Thyroid gland (tissue), 4 donors: ENCODE measurements at places on chromosomes 4 and X. TPM values are rescaled to one million over a fixed set of nuclear protein-coding genes. Genes with fewer than 3 reads are reported as not detected.

GRCh38 chr4:3531318-3531878, 824 bp downstream of the LRPAP1 start:
- H3K36me3 ChIP-seq: no peaks in the 10 kb centered on the region
- peaks cover 20% of the 10 kb centered on the region for H3K4me1 ChIP-seq
- no peak for DNase-seq

The RPS6KA6 gene
- total RNA-seq: 24.0 TPM

The PLP1 gene
- 0.33 TPM for total RNA-seq

- no peak for DNase-seq
- no peak overlapping the region for H3K27ac ChIP-seq
- H3K36me3 ChIP-seq: no peaks in the 10 kb centered on the region
- H3K27me3 ChIP-seq: no peaks in the 10 kb centered on the region
- no peak overlapping the region for H3K4me3 ChIP-seq
These were observed 287.9 kb upstream of the NOCT start for GRCh38 chr4:138727731-138728130.

GRCh38 chrX:9682456-9682855, 83.2 kb downstream of the GPR143 start:
- no peaks in the 10 kb centered on the region for H3K4me1 ChIP-seq
- H3K4me3 ChIP-seq: no peak overlapping the region
- H3K27me3 ChIP-seq: no peaks in the 10 kb centered on the region
- no peak for DNase-seq

DNA sequence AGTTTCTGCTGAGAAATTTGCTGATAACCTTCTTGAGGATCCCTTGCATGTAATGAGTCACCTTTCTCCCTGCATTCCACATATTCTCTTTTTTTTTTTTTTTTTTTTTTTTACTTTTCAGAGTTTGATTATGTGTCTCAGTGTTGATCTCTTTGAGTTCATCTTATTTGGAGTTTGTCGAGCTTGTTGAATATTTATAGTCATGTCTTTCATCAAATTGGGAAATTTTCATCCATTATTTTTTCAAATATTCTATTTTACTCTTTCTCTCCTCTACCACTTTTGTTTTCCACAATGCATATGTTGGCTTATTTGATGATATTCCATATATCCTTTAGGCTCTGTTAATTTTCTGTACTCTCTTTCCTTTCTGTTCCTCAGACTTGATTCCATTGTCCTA, 136.1 kb downstream of the MAD2L1 start:
- H3K4me1 ChIP-seq: no peaks in the 10 kb centered on the region
- H3K27ac ChIP-seq: no peak overlapping the region
- no peaks in the 10 kb centered on the region for H3K36me3 ChIP-seq
- DNase-seq: no peak

DNA sequence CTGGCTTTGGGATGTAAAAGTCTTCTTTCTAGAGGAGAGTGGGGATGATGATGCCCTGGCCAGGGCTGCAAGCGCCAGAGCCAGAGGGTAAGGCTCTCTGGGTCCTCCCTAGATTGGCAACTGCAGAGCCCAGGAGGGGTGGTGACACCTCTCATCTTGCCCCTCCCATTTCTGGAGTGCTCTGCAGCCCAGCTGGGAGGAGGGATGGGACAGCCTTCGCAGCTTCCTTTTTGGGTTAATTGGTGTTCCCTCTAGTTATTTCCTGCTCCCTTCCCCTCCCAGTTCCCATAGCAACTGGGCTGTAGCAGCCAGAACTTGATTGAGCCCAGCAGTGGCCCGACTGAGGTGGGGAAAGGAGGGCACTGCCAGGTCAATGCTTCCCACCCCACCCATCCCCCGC, 19.2 kb downstream of the NALF2 start:
- no peak overlapping the region for H3K4me3 ChIP-seq
- H3K27ac ChIP-seq: no peak overlapping the region
- H3K27me3 ChIP-seq: no peaks in the 10 kb centered on the region
- H3K4me1 ChIP-seq: peaks cover 5% of the 10 kb centered on the region
- H3K36me3 ChIP-seq: no peaks in the 10 kb centered on the region

DNA sequence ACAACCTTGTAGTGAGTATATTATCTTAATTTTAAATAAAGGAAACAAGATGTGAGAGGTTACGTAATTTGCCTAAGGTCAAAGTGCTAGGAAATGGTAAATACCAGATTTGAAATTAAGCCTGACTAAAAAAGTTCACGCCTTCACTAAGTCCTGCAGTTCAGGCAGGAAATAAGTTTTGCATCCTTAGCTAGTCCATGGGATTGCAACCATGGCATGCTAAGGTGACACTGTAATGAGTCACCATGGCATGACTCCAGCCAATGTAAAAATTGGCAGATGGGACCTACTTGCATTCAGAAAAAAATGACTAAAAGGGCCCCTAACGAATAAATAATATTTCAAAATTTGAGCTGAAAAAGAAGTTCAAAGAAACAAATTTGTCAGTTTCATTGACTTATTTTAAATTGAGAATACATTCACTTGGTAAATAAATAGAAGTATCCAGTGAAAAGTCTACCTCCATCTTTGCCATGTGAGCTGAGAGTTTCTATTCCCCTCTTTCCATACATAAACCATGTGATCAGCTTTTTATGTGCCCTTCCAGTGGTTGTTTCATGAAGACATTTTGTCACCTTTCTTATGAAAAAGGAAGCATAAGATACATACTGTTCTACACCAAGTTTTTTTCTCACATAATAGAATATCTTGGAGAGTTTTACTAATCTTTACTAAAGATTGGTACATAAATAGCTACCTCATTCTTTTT, 72.4 kb downstream of the ANKRD50 start:
- peaks cover 10% of the 10 kb centered on the region for H3K4me1 ChIP-seq
- no peaks in the 10 kb centered on the region for H3K27me3 ChIP-seq
- no peak overlapping the region for H3K4me3 ChIP-seq
- no peak overlapping the region for H3K27ac ChIP-seq
- peak; percentile 13 for DNase-seq
- no peaks in the 10 kb centered on the region for H3K36me3 ChIP-seq

DNA sequence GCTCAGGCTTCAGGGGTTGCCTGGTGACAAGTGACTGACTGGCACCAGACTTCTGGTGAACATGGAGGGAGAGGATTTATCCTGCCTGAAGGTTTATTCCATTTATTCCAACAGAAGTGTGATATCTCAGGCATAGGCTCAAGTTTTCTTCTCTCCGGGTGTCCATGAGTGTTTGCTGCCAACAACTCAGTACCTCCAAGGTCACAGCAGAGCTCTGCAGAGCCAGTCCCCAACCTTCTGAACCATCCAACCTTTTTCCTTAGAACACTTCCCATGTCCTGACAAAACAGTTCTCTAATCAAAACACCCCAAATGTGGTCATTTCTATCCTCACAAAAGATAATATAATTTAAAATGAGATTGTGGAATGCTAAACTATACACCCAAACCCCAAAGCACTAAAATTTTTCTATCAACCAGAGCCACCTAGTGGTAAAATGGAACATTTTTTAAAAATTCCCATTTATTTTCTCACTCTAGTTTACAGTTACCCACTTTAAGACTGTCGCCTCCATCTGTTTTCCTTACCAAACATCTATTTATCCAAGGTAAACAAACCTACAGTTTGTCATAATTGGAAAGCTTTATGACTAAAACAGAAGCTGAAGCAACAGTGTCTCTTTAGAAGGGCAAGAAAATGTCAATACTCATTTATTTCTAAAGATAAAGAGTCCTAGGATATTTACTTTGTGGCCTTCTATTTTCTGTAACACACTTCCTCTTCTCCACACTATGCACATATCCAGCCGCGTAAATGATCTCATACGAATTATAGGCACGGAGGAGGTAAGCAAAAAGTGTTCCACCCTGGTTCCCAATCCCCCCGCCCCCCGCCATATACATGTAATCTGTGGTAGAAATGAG, 39.5 kb downstream of the TMEM154 start:
- H3K27me3 ChIP-seq: no peaks in the 10 kb centered on the region
- no peaks in the 10 kb centered on the region for H3K36me3 ChIP-seq
- H3K4me3 ChIP-seq: no peak overlapping the region
- no peaks in the 10 kb centered on the region for H3K4me1 ChIP-seq
- no peak overlapping the region for H3K27ac ChIP-seq
- DNase-seq: no peak

The PABPC1L2A gene
- total RNA-seq: not detected

DNA sequence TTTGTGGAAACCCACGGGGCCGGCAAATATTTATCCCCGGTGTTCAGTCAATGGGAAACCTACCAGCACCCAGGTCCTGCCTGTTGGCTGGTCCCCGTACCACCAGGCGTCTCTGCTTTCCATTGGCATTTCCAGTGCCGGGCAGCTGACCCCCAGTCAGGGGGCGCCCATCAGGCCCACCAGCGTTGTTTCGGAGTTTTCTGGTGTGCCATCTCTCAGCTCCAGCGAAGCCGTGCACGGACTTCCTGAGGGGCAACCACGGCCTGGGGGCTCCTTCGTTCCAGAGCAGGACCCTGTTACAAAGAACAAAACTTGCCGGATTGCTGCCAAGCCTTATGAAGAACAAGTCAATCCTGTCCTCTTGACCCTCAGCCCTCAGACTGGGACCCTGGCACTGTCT, 32.7 kb downstream of the BCORL1 start:
- H3K27me3 ChIP-seq: no peaks in the 10 kb centered on the region
- H3K4me3 ChIP-seq: no peak overlapping the region
- no peak overlapping the region for H3K27ac ChIP-seq
- H3K36me3 ChIP-seq: no peaks in the 10 kb centered on the region

GRCh38 chr4:165909947-165910346, 36.9 kb downstream of the TLL1 start:
- H3K4me3 ChIP-seq: no peak overlapping the region
- H3K36me3 ChIP-seq: no peaks in the 10 kb centered on the region
- H3K4me1 ChIP-seq: no peaks in the 10 kb centered on the region
- H3K27me3 ChIP-seq: no peaks in the 10 kb centered on the region

- no peaks in the 10 kb centered on the region for H3K4me1 ChIP-seq
- H3K4me3 ChIP-seq: no peak overlapping the region
- no peaks in the 10 kb centered on the region for H3K36me3 ChIP-seq
- H3K27ac ChIP-seq: no peak overlapping the region
These were observed 195.3 kb upstream of the PDE5A start for GRCh38 chr4:119823891-119824290.

GRCh38 chrX:19886375-19886774, 1.0 kb downstream of the SH3KBP1 start:
- no peak for DNase-seq
- no peak overlapping the region for H3K27ac ChIP-seq
- no peaks in the 10 kb centered on the region for H3K36me3 ChIP-seq
- no peaks in the 10 kb centered on the region for H3K27me3 ChIP-seq
- peaks cover 3% of the 10 kb centered on the region for H3K4me1 ChIP-seq

DNA sequence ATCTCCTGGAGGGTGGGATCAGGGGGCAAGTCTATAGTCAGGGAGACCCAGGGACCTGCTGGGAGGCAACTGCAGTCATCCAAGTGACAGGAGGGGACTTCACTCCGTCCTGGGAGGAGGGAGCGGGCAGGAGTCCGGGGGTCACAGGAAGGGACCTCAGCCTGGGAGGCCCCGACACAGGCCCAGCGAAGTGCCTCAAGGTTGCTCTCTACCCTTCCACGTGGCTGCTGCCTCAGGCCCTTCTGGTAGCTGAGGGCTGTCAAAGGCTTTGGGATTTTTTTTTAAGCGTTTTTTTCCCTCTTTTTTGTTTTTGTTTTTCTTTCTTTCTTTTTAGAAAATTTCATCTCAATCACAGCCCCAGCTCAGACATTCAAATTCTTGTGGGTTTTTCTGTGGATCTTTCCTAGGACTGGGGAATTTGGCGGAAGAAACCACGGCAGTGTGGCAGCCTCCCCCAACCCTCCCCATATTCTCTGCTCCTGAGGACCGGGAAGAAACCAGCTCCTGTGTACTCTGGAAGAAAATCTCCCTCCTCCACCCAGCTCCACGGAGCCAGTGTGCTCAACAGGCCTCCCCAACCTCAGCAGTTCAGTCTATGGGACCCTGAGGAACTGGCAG, 1.4 kb upstream of the HAUS7 start:
- peaks cover 15% of the 10 kb centered on the region for H3K4me1 ChIP-seq
- no peak overlapping the region for H3K4me3 ChIP-seq
- no peak overlapping the region for H3K27ac ChIP-seq
- no peaks in the 10 kb centered on the region for H3K36me3 ChIP-seq
- DNase-seq: no peak

The TRIML2 gene
- total RNA-seq: not detected

- no peaks in the 10 kb centered on the region for H3K36me3 ChIP-seq
- H3K4me1 ChIP-seq: no peaks in the 10 kb centered on the region
- no peaks in the 10 kb centered on the region for H3K27me3 ChIP-seq
- no peak for DNase-seq
These were observed 183.1 kb upstream of the MXRA5 start for GRCh38 chrX:3529466-3530010.

DNA sequence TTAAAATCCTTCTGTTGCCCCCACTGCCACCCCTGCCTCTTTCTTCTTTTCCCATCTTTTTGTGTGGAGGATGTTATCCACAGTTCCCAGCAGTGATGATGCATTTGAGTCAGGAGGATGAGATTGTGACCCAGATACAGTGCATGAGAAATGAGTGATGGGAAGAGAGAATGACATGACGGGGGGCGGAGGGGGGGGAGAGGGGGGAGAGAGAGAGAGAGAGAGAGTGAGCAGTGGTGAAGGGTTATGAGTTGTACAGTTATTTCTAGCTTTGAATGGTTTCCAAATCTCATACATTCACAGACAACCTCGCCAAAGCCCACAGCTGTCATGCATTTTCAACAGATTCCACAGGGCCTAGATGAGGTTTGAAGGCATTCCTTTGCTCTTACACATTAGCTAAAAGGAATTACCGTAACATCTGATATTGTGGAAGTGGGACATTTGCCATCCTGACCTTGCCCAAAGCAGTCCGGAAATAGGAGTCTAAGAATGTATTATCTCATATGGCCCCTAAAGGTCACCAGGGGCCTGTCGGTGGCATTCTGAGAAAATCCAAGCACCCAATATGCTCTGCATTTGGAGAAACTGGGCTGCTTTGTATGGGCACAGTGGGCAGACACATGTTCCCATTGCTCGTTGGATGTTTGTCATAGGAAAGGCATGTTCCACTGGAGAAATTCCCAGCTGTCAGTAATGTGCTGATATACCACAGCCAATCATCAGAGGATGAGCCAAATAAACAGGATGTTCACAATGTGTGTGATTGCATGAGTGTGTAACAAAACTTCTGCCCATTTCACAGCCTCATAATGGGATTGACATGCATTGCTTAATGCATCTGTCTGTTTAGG, 435.8 kb downstream of the SPRY1 start:
- peak; percentile 10 for DNase-seq
- no peaks in the 10 kb centered on the region for H3K27me3 ChIP-seq
- no peak overlapping the region for H3K4me3 ChIP-seq
- no peaks in the 10 kb centered on the region for H3K36me3 ChIP-seq

- H3K27ac ChIP-seq: no peak overlapping the region
These were observed 102.7 kb downstream of the GRID2 start for GRCh38 chr4:92406488-92406887.

- no peak for DNase-seq
- H3K4me3 ChIP-seq: no peak overlapping the region
- no peaks in the 10 kb centered on the region for H3K27me3 ChIP-seq
- H3K27ac ChIP-seq: no peak overlapping the region
These were observed 10.2 kb downstream of the NAT8L start for GRCh38 chr4:2069161-2069971.

GRCh38 chr4:176778491-176778890, 14.2 kb downstream of the VEGFC start:
- DNase-seq: no peak
- H3K36me3 ChIP-seq: no peaks in the 10 kb centered on the region
- no peak overlapping the region for H3K27ac ChIP-seq
- no peak overlapping the region for H3K4me3 ChIP-seq
- no peaks in the 10 kb centered on the region for H3K27me3 ChIP-seq
- peaks cover 41% of the 10 kb centered on the region for H3K4me1 ChIP-seq
